ENCODE measurements at places on chromosomes 7 and 10.

DNA sequence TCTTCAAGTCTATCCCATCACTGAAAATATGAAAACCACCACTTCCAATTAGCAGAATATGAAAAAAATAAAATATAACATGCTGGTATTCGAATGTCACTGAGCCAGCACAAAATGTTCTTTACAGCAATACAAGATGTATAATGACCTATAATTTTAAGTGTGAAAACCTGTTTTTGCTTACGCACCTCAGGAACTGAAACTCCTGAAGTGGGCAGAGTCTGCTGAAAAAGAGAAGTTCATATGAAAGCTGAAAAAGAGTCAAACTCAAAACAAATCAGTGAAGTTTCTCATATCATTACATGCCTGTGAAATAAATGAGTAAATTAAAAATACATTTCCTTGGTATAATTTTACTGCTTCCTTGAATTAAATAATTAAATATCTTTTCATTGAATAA is 272.5 kb downstream of the DGKB start:
- no peak for DNase-seq

DNA sequence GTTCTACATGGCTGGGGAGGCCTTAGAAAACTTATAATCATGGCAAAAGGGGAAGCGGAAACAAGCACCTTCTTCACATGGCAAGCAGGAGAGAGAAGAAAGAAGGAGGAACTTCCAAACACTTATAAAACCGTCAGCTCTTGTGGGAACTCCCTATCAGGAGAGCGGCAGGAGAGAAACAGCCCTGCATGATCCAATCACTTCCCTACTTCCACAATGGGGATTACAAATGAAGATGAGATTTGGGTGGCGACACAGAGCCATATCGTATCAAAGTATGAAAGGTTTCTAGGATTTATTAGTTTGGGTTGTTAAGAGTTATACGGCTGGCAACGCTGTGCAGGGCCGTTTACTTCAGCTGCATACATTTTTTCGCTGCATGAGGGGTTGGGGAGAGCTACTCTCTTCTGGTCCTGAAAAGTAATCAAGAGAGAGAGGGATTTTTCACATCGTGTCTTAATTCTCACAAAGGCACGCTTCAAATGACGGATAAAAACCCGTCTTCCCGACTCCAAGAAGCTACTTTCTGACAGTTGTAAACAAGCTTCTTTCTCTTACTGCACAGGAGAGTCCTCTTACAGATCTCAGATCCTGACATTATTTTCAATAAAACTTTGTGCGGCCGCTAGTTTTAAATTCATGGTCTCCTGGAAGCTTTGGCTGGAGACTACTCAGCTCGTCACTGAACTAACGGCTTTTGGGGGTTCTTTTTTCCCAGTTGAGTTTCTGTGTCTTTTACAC is 751 bp upstream of the GTPBP10 start:
- DNase-seq = no peak

DNA sequence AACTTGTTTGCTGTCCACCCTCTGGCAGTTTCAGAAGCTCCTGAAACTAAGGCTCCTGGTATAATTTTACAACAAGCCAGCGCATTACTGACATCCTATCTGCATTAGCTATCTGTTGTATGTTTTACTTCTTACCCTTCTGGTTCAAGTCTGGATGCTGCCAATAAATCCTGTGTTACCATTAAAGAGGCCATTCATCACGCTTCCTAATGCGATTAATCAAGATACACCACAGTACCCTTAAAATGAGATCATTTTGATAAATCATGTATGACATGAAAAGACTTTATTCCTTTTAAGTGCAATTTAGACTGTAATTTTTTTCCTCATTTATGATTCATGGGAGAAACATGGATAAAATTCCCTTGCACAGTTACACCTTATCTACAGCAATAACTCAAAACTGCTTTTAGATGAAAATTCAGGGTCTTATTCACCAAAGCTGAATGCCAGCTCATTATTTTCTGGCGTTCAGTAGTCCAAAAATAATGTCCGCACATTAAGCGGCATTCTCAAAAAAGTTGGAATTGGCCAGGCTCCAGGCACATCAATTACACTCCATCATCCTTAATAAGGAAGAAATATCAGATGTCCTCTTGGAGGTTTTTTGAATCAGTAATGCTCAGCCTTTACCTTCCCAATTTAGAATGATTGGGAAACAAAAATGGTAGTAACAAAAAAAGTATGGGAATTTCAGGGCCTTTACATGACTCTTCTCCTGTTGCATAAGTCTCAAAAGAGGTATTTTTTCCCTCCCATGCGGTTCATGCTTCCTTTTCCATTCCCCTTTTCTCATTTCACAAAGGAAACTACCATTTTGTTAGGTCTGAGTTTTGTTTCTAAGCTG is 878.5 kb downstream of the LRMDA start:
- no peak for DNase-seq

DNA sequence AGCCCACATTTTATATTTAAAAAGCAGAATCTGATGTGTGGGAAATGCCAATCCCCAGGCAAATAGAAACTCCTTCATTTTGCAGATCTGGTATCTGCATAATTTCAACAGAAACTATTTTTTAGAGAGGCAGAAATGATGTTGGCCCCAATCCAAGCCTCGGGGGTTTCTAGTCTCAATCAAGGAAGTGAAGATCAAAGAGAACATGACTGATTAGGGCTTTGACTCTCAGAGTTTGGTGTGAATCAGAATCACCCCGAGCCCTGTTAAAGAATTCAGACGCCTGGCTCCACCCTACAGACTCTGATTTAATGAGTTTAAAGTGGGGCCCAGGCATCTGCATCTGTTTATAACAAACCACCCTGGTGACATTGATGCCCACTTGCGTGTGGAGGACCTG is 36.7 kb upstream of the UBE2H start:
- peak; percentile 5 for DNase-seq

GRCh38 chr7:102193806-102194205 is 92.9 kb upstream of the SH2B2 start:
- no peak for DNase-seq

GRCh38 chr7:134527979-134528371 is 608 bp downstream of the AKR1B10 start:
- DNase-seq = no peak

DNA sequence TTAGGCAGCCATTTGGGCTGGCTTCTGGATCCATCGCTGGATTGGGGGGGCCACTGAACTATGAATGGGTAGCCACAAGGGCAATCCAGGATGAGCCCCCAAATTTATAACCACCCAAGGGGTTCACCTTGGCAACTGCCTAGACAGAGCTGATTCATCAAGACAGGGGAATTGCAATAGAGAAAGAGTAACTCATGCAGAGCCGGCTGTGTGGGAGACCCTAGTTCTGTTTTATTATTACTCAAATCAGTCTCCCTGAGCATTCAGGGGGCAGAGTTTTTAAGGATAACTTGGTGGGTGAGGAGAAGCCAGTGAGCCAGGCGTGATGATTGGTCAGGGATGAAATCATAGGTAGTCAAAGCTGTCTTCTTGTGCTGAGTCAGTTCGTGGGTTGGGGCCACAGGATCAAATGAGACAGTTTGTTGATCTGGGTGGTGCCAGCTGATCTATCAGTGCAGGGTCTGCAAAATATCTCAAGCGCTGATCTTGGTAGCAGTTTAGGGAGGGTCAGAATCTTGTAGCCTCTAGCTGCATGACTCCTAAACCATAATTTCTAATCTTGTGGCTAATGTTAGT is 57.9 kb downstream of the DNAJB9 start:
- DNase-seq = no peak

DNA sequence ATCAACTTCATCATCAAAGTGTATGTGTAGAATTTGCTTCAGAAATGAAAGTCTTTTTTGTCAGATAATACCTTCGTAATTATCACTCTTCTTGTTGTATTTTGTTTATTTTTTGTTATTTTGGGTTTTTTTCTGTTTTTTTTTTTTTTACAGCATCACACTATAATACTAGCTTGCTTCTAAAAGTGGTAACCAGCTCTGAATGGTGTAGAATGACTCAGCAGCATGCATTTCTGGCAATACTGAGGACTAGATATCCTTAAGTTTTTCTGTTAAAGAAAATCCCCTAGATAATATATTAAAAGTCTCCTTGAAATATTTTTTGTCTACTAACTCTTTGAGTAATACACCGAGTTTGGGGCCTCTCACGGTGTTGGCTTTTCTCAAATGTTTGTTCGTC is 109.1 kb downstream of the LMBR1 start:
- DNase-seq = no peak

- DNase-seq = no peak
Observed at GRCh38 chr10:89120931-89121763, 86.0 kb downstream of the CH25H start.

- DNase-seq = peak; percentile 38
Observed at GRCh38 chr7:69678494-69679187, 80.4 kb downstream of the AUTS2 start.

GRCh38 chr7:5432691-5433090 is 9.1 kb upstream of the TNRC18 start:
- no peak for DNase-seq

- DNase-seq = no peak
Observed at GRCh38 chr7:26117142-26117807, 34.7 kb upstream of the NFE2L3 start.

DNA sequence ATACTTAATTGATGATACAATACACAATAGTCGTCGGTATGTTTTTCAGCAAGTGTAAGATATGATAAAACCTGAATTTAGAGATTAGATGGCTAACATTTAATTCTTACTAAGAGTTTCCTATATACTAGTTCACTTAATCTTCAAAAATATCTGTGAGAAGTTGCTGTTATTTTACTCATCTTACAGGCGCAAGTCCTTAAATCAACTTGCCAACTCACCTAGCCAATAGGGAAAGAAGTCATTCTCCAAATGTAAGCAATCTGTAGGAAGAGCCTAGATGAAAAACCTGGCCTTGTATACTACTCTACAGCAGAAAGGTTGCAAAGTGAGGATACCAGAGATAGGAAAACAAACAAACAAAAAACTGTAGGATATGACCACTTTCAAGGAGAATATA is 10.6 kb downstream of the CD36 start:
- DNase-seq = no peak

DNA sequence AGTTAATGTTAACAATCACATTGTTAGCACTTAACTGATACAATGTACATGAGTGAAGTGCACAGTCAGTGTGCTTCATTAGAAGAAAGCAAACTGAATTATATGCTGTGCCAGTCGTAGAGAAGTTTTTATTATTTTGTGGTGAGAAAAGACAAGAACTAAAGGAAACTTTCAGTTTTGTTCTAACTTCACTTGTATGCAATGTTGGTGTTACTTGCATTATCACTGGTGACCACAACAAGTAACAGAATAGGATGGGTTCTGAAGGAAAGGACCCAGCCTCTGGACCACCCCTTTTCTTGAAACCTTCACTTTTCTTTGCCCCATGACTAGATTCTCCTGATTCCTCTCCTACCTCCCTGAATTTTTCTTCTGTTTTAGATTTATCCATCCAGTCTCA is 123.3 kb upstream of the GAD2 start:
- no peak for DNase-seq

GRCh38 chr10:112265745-112266144 is 17.5 kb upstream of the TECTB start:
- no peak for DNase-seq

- DNase-seq = no peak
Observed at GRCh38 chr7:42082144-42082543, 154.9 kb downstream of the GLI3 start.

GRCh38 chr7:8931906-8932646 is 498.7 kb downstream of the NXPH1 start:
- no peak for DNase-seq

- DNase-seq = no peak
Observed at GRCh38 chr7:84256571-84256971, 62.0 kb upstream of the SEMA3A start.

GRCh38 chr10:3167611-3168330 is 4.8 kb downstream of the PITRM1 start:
- no peak for DNase-seq

All from NCI-H1048 (cell line).